SIG-M5 (cell line): ENCODE measurements at places on chromosomes 7 and 10.

- no peak for DNase-seq
These were observed 31.0 kb upstream of the ARHGAP12 start for GRCh38 chr10:31959461-31960173.

GRCh38 chr10:114665406-114665805 is 7.3 kb upstream of the ABLIM1 start:
- DNase-seq = no peak

GRCh38 chr10:61503051-61503450 is 49.9 kb upstream of the TMEM26 start:
- no peak for DNase-seq

DNA sequence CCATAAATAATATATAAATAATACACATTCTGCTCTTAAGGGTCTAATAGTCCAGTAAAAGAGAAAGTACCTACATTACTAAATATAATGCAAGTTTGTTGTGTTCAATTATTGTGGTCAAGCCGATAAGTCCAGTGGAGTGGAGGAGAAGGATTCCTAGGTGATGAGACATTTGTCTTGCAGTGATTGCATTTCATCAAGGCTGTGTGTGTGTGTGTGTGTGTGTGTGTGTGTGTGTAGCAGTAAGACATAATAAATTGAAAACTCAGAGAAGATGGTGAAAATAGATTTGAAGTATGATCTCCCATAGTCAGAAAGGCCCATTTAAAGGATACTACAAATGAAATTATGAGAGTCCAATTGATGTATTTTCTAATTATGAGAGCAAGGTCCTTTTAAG is 192.5 kb upstream of the SEMA3C start:
- DNase-seq = no peak

DNA sequence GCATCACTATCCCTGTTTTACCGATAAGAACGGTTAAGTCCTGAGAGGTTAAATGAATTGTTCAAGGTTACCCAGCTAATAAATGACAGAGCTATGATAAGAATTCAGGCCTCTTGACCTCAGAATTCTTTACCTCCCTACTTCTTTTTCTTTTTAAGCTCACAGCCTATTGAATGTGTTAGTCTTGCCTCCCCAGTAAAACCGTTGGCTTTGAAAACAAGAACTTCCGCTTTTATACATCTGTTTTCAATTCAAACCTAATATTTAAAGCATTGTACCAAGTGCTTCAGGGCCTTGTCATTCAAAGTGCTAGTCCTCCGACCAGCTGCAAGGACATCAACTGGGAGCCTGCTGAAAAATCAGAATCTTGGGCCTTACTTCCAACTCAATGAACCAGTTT is 15.6 kb downstream of the SEC31B start:
- no peak for DNase-seq

GRCh38 chr10:22503315-22504088 is 158.2 kb downstream of the SPAG6 start:
- no peak for DNase-seq

GRCh38 chr7:123864012-123864411 is 19.0 kb downstream of the HYAL4 start:
- DNase-seq = no peak

DNA sequence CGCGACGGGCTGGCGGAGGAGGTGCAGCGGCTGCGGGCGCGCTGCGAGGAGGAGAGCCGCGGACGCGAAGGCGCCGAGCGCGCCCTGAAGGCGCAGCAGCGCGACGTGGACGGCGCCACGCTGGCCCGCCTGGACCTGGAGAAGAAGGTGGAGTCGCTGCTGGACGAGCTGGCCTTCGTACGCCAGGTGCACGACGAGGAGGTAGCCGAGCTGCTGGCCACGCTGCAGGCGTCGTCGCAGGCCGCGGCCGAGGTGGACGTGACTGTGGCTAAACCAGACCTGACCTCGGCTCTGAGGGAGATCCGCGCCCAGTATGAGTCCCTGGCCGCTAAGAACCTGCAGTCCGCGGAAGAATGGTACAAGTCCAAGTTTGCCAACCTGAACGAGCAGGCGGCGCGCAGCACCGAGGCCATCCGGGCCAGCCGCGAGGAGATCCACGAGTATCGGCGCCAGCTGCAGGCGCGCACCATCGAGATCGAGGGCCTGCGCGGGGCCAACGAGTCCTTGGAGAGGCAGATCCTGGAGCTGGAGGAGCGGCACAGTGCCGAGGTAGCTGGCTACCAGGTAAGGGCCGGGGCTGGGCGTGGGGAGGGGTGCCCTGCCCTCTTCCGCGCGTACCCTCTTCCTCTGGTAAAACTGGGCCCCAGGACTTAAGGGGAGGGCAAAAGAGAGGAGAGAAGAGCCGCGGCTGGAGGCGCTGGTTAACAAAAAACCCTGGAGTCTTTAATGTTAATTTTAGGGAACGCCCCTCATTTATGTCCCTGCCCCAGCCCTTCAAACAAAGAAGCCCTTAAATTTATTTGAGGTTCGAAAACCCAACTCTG is 987 bp downstream of the INA start:
- DNase-seq = no peak

DNA sequence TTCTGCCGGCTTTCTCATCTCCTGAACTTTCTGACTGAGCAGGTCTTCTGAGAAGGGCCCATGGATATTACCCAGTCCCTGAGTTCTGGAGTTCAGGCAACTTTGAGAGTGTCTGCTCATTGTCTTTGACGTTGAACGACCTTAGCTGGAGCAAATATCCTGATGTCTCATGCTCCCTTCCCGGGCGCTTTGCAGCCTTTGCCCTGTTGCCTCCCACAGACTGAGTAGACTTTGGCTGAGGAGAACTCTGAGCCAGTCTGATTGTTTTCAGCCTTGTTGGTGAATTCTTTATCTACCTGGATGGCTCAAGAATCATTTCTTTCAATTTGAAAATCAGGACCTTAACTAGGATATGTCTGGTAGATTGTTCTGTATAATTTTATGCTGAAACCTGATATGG is 353.7 kb downstream of the GLRX3 start:
- DNase-seq = no peak

GRCh38 chr10:73838008-73838567 is 26.7 kb upstream of the NDST2 start:
- DNase-seq = no peak

DNA sequence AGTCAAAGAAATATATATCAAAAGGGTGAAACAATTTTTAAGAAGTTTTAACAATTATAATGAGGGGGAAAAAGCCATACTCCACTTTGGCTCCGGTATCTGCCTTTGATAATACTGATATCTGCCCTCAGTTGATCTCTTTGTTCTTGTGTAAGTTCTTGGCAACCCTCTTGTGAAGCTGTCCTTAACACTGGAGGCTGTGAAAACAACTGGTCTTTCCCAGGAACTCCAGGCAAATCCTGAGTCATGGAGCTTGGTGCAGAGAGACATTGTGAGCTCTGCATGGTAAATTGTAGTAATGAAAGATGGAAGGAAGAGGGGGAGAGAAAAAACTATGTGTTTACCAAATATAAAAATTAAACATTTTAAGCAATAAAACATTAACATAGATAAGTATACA is 11.9 kb upstream of the ERVW-1 start:
- DNase-seq = no peak

DNA sequence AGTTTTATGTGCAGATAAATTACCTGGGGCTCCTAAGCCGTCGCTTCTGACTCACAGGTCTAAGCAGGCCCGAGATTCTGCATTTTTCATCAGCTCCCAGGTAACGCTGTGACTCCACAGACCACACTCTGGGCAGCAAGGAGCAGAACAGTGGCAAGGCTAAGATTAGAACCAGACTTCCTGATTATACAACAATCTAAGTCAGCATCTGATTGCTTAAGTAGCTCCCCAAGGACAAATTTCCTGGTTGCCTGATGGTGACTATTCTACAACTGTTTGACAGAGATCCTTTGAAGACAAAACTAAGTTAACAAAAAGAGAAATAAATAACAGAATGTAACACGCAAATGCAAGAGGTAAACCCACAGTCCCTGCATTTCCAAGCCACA is 69.0 kb downstream of the CREB3L2 start:
- DNase-seq = no peak
